Ascending aorta (tissue), 2 donors: ENCODE measurements at places on chromosomes 6 and 20. TPM values are rescaled to one million over a fixed set of nuclear protein-coding genes. Genes with fewer than 3 reads are reported as not detected.

DNA sequence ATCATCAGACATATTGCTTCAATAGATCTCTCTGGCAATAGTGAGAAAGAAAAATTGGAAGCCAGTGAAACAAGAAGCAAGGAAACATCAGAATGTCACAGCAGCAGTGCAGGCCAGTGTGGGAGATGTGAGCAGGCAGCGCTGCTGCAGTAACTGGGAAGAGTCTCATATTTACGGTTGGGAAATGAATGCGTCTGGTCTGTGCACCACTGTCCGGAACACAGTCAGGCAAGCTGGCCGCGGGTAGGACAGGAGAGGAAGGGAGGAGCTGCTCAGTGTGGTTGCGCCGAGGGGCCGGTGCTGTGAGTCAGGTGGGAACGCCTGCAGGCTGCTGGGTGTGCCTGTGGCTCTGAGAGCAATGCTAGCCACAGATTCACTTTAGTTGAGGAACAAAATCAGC is 6.4 kb upstream of the PSMG4 start:
- H3K4me1 ChIP-seq = peaks cover 4% of the 10 kb centered on the region
- H3K27ac ChIP-seq = no peak overlapping the region
- H3K27me3 ChIP-seq = no peaks in the 10 kb centered on the region

DNA sequence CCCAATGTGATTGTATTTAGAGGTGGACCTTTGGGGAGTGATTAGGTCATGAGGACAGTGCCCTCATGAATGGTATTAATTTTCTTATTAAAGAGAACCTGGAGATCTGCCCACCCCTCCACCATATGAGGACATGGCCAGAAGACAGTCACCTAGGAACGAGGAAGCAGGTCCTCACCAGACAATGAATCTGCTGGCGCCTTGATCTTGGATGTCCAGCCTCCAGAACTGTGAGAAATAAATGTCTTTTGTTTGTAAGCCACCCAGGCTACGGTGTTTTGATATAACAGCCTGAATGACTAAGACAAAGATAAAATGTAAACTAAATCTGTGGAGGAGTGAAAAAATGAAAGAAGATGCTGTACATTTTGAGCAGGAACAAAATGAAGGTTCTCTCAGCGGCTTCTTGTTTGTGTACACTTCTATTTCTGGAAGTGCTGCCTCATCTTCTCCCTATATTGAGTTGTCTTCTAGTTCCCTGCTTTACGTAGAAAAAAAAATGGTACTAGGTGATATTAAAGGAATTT is 1.5 kb upstream of the IPCEF1 start:
- H3K4me3 ChIP-seq = no peak overlapping the region
- no peaks in the 10 kb centered on the region for H3K4me1 ChIP-seq
- no peak overlapping the region for H3K27ac ChIP-seq
- DNase-seq = no peak
- H3K27me3 ChIP-seq = no peaks in the 10 kb centered on the region
- H3K36me3 ChIP-seq = no peaks in the 10 kb centered on the region

- H3K4me1 ChIP-seq = no peaks in the 10 kb centered on the region
- H3K36me3 ChIP-seq = no peaks in the 10 kb centered on the region
- H3K4me3 ChIP-seq = no peak overlapping the region
- H3K27ac ChIP-seq = no peak overlapping the region
- DNase-seq = no peak
- H3K27me3 ChIP-seq = no peaks in the 10 kb centered on the region
Observed at GRCh38 chr6:154721460-154721859, 11.8 kb upstream of the SCAF8 start.

DNA sequence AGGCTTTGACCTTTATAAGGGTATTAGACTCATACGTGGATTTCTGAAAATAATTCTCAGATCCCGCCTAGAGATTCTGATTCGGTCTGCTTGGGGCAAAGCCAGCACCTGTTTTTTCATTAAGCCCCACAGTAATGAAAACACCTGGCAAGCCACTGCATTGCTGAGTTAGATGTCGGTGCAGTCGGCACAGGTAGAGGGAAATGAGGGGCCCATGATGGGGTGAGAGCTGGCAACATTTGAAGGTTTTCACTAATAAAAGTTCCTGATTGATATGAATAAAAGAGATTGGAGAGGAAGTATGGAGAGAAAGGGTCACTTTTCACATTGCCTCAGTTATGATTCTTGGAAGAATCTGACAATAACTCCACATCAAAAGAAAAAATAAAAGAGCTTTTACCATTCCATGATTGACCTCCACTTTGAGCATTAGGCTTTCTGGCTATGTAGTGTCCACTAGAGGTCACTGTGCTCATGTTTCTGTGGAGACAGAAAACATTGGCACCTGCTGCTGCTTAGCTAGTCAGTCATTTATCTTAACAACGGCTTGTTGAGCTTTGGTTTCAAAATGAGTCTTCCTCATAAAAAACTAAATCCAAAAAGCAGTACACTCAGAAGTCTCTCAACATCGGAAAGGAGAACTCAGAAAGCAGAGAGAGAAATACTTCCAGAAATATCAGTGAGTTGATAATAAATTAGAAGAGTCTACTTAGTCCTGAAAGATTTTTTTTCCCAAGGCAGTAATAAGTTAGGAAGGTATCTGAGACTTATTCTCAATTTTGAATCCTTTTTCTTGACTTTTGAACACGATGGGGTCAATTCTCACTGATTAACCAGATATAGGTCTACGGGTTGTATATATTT is 53.3 kb upstream of the KLHL31 start:
- no peaks in the 10 kb centered on the region for H3K4me1 ChIP-seq
- no peaks in the 10 kb centered on the region for H3K36me3 ChIP-seq
- H3K27ac ChIP-seq = no peak overlapping the region
- peak; percentile 69 for DNase-seq
- no peaks in the 10 kb centered on the region for H3K27me3 ChIP-seq

DNA sequence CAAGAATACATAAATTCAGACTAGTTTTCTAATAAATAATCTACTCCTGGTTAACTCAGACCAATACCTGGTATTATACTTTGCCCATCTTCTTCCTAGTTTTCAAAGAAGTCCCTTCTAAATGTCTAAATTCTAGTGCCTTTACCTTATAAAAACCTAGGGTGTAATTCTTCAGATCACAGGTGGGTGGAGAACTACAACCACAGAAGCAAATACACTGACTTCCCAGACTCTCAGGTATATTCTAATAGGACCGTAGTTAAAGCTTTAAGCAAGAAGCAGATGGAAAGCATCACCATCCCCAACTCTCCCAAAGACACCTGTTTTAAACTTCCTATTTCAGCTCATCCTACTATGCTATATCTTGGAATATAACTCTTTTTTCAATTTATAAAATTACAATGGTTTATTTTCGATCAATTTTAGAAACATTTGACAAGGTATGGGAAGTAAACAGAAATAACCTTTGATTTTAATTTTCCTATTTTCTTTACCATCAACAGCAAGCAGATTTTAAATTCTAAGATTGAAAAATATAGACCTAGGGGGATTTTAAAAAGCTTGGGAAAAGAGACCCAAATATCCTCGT is 15.8 kb downstream of the MAN1A1 start:
- H3K27me3 ChIP-seq = no peaks in the 10 kb centered on the region
- DNase-seq = no peak
- no peak overlapping the region for H3K27ac ChIP-seq
- no peak overlapping the region for H3K4me3 ChIP-seq
- H3K36me3 ChIP-seq = no peaks in the 10 kb centered on the region

- H3K4me1 ChIP-seq = no peaks in the 10 kb centered on the region
- H3K4me3 ChIP-seq = no peak overlapping the region
- no peaks in the 10 kb centered on the region for H3K27me3 ChIP-seq
- H3K36me3 ChIP-seq = peaks cover 53% of the 10 kb centered on the region
- H3K27ac ChIP-seq = no peak overlapping the region
Observed at GRCh38 chr6:109736273-109737025, 45.4 kb downstream of the FIG4 start.

CPXM1 gene
- total RNA-seq = not detected

OR12D3 gene
- not detected for total RNA-seq

PTCRA gene
- not detected for total RNA-seq

MAFB gene
- 84.6 TPM for total RNA-seq

SLC26A8 gene
- total RNA-seq = not detected

DPPA5 gene
- not detected for total RNA-seq

LST1 gene
- 21.4 TPM for total RNA-seq

COL9A1 gene
- total RNA-seq = 0.21 TPM

RAET1L gene
- total RNA-seq = not detected

HLA-DRB1 gene
- total RNA-seq = 82.5 TPM
